ENCODE measurements at places on chromosomes 1 and 21.

- no peak for DNase-seq
These were observed 15.6 kb downstream of the SMG7 start for GRCh38 chr1:183487674-183488442.

DNA sequence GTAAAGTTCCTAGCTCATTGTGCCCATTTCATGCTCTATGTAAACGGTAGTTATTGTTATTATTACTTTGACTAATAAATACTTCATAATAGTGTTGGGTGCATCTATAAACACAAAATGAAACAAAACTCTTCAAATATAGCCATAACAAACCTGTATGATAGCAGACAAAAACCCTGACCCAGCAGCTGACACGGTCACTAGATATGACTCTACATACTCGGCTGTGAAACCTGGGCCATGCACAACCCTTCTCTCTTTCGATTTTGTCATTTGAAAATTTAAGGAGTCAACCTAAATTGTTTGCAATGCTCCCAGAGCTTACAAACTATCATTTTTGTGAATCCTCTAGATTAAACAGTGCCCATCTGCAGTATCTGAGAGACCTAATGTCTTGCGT is 8.0 kb upstream of the RGS13 start:
- DNase-seq, result no peak

GRCh38 chr1:196477262-196477661 is 131.0 kb downstream of the KCNT2 start:
- no peak for DNase-seq

DNA sequence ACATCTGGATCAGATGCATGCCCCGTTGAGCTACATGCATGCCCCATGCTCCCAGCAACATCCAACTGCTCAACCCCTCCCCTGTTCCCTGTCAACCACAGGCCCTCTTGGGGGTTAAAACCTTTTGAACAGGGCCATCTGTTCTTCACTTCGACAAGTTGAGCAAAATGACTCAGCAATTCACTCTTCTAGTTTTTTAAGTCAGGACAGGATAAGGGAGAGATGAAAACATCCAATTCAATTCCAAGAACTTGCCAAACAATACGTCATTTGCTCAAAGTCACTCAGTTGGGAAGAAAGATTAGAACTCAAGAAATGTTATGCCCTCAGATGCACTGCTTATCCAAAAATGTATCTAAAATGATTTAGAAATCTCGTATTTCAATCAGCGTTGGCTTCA is 46.1 kb upstream of the MTF2 start:
- no peak for DNase-seq

- no peak for DNase-seq
These were observed 197.2 kb downstream of the HHAT start for GRCh38 chr1:210525716-210526454.

DNA sequence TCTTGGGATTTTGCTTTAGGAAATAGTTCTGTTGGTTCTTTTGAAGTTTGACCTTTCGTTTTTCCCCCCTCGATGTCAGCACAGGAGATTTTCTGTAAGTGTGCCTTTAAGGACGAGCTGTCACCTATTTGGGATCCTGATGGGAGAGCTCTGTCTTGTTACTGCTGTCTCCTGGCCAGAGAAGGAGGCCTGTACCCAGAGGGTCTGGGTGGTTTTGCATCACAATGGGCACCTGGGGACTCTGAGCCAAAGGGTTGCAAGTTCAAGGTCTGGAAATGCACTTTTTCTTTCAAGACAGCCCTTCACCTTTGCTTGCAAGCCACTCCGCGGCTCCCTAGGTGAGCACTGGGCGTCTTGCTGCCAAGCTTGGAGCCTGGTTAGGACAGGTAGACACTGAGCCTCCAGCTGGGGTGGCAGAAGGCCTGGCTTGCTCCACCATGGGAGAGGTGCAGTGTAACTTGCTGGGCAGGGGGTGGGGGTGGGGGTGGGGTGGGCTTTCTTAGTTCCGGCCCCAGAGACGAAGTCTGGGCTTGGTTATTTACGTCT is 2.9 kb downstream of the AJAP1 start:
- DNase-seq, result no peak

- DNase-seq, result no peak
These were observed 62.9 kb upstream of the CNTN2 start for GRCh38 chr1:204979891-204980649.

GRCh38 chr21:45290948-45291612 is 3.4 kb upstream of the POFUT2 start:
- no peak for DNase-seq

- DNase-seq, result no peak
These were observed 51.1 kb upstream of the RGS21 start for GRCh38 chr1:192265516-192266173.

DNA sequence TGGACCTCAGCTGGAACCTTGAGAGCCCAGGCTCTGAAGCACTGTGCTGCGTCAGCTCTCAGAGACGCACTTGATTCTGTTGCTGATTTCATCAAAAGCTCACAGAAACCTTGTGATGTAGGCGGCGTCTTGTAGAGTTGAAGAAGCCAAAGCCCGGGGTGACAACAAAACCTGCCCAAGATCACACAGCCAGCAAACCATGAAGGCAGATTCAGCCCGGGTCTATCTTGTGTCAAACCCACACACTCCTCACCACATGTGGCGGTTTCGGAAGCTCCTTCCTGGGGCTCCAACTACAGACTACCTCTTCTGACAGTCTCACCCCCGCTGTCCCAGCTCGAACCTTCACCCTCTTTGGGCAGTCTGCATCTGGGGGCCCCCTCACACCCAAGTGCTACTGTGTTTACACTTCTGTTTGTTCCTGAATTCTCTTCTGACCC is 50.4 kb downstream of the TENT5C start:
- no peak for DNase-seq

GRCh38 chr1:1273512-1274298 is at the start of gene UBE2J2:
Gene UBE2J2 (minus strand): TSS chr1:1273854. CDS start chr1:1267992, 5,862 bp downstream.
- peak; percentile 94 for DNase-seq

- DNase-seq, result peak; percentile 64
These were observed 21.6 kb upstream of the TRAF5 start for GRCh38 chr1:211305044-211305443.

- DNase-seq, result no peak
These were observed 149.3 kb downstream of the HUNK start for GRCh38 chr21:32022146-32022545.

- no peak for DNase-seq
These were observed 7.7 kb upstream of the DMBX1 start for GRCh38 chr1:46481961-46482360.

- DNase-seq, result peak; percentile 50
These were observed 99.0 kb downstream of the NFIA start for GRCh38 chr1:61181067-61182038.

- DNase-seq, result no peak
These were observed 10.6 kb downstream of the NASP start for GRCh38 chr1:45594412-45594811.

DNA sequence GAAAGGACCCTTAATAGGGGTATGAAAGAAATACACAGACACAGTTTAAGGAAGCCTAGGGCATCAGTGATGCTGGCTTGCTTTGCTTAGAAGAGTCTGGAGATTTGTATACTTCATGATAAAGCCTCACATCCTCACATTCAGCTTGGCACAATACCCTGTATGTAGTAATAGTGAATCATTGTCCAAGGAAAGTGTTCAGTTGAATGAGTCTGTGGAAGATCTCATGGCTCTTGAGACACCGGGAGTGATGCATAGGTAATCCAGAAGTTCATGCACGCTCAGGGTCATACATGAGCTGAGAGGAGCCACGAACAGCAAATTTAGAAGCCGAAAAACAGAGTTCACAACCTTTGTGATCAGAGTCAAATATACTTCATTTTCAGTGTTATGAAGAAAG is 537.2 kb upstream of the TMPRSS15 start:
- no peak for DNase-seq

GRCh38 chr1:53684741-53685140 is 54.2 kb downstream of the GLIS1 start:
- peak; percentile 38 for DNase-seq

DNA sequence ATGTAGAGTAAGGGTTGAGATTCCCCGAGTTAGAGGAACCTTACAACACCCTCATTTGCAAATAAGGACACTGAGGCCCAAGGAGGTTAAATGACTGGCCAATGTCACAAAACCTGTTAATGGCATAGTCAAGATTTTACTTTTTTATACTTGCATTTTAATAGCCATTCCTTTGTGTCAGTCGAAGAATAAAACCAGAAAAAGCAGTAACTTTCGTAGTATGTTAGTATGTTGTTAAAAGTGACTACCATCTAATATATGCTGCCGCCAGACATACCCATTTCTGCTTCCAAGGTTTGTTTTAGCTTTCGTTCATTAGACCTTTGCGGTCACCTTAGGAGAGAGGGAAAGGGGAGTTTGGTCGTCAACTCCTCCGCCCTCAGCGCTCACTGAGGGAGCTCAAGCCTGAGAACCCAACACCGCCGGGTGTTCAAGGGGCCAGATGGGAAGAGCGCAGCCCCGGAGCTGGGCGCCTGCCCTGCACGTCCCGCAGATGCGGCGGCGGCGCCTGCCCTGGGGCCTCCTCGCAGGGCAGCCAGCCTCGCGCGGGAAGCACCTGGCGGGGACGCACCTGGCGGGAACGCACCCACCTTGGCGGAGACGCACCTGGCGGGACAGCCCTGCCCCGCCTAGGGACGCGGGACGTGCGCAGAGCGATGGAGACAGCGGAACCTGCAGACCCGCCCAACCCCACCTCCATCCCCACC is 466 bp downstream of the VPS26C start:
- DNase-seq, result peak; percentile 71

- no peak for DNase-seq
These were observed 13.5 kb upstream of the IKBKE start for GRCh38 chr1:206456577-206457370.

- no peak for DNase-seq
These were observed 128.4 kb downstream of the HIVEP3 start for GRCh38 chr1:41790351-41790750.

DNA sequence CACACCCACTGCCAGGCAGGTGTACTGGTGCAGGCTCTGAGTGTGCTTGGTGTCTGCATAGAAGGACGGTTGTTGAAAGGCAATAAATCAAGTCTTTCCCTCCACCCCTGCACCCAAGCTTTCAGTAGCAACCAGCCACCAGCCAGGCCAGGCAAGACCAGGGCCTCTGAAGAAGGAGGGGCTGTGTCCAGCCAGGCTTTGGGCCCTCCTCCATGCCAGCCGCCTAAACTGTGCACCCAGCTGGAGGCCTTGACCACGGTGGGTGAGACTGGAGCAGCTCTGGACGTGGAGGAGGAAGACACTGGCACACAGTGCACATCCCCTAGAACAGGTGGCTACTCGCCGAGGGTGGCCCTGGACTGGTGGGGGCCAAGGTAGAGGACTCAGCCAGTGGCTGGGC is 4.9 kb downstream of the OLIG2 start:
- DNase-seq, result peak; percentile 13

GRCh38 chr1:72357411-72357810 is 75.1 kb upstream of the NEGR1 start:
- DNase-seq, result no peak

GRCh38 chr1:211967704-211968103 is 67.7 kb downstream of the INTS7 start:
- no peak for DNase-seq

DNA sequence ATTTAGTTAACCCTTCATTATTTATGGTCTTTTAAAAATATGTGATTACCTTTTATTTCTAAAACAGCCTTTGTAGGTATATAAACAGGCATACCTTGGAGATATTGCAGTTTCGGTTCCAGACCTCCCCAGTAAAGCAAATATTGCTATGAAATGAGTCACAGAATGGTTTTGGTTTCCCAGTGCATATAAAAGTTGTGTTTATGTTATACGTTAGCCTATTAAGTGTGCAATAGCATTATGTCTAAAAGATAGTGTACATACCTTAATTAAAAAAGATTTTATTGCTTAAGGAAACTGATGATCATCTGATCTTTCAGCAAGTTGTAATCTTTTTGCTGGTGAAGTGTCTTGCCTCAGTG is 44.1 kb downstream of the XCL2 start:
- no peak for DNase-seq

GRCh38 chr1:119686661-119687060 is 25.1 kb upstream of the PHGDH start:
- peak; percentile 41 for DNase-seq

DNA sequence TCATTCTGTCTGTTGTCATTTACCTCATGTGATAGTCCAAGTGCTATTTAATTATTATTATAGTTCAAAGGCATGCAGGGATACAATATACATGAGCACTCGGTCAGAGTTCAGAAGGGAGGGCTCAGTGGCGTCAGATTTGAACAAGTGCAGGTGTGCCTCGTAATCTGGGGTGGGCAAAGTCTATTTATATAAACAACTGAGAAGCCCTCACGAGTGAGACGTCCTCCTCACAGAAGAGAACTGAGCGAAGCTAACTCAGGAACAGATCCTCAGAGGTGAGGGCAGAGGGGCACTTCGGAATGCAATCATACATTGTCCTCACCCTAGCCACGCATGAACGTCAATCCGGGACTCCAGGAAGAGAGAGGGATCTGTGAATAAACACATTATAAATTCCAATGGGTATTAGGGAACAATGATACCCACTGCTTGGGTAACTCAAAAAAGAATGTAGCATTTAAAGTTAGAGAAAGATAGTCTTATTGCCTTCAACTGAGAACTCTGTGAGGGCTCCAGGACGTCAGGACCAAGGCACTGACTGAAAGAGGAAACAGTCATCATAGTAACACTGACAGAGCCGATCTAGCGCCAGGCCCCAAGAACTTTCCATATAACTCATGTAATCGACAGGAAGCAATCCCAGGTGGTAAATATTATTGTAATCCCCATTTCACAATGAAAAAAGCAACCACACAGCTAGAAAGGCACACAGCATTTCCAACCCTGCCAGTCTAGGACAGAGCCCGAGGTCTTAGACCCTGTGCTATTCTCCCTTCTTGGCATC is 127.1 kb upstream of the B3GALT2 start:
- no peak for DNase-seq

GRCh38 chr1:200380589-200381021 is 29.2 kb downstream of the ZNF281 start:
- DNase-seq, result no peak

GRCh38 chr1:229557200-229557850 is 1.2 kb downstream of the ABCB10 start:
- DNase-seq, result no peak

GRCh38 chr1:165629151-165629550 is 1.9 kb upstream of the MGST3 start:
- no peak for DNase-seq

- DNase-seq, result peak; percentile 79
These were observed 16.7 kb downstream of the ALX3 start for GRCh38 chr1:110053552-110054428.

GRCh38 chr1:80917826-80918225 is 882.9 kb upstream of the ADGRL2 start:
- DNase-seq, result no peak

DNA sequence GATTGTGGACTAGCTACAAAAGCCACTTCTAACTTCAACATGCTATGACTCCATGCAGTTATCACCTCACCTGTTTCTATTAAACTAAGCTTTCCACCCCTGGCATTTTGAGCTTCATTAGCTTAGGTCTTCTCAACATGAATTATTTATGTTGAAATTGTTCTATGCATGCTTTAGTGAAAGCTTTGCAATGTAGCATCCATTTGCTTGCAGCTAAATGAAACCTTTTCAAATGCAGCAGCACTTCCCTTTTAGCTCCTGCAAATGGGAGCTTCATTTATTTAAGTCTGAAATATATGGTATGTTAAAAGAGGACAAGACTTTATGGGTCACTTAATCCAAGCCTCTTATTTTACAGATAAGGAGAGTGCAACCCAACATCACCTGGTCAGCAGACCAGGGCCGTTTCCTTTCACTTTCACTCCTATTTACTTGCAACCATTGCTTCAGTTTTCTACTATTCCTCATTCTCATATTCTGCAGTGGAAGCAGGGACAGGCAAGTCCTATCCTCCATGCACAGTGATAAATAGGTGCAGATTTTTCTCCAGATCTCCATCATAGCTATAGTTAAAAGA is 56.4 kb upstream of the SAMSN1 start:
- DNase-seq, result peak; percentile 28

GRCh38 chr1:210754878-210755665 is 378.9 kb downstream of the KCNH1 start:
- DNase-seq, result peak; percentile 87
